ENCODE measurements at places on chromosomes 2 and 18.

DNA sequence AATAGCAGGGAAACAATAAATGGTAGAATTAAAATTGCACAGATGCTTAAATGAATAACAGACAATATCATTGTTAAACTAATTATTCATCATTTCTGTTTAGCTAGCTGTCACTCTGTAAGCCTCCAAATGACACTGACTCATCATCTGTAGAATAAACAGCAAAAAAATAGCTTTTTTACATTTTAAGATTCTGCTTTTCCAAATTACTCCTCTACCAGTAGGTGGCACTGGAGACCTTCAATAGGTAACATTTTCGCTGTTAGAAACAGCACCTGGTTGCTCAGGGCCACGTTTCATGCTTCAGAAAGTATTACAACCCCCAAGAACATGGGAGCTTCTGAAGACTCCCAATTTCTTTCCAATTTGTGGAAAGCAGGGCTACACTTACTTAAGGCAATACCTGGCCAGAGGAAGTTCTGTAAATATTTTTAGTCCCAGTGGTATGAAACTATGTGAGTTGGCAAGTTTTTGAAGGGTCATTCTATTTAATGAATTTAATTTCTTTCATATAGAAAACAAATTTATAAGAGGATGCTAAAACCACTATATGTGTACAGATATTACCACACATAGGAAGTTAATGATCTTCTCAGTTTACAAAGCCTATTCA is 45.4 kb downstream of the TTN start:
- DNase-seq = no peak

DNA sequence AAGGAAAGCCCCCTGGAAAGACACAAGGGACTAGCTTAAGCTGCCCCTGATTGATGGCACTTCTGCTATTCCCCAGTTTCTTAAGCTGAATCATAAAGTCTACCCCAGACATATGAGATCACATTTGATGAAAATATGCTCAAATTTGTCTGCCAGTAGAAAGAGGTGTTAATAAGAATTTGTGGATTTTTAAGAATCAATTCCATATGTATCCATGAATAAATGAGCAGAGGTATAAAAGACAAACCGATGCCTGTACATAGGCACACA is 119.9 kb downstream of the CCBE1 start:
- no peak for DNase-seq

GRCh38 chr18:46073474-46074331 is 1.6 kb upstream of the PSTPIP2 start:
- no peak for DNase-seq

DNA sequence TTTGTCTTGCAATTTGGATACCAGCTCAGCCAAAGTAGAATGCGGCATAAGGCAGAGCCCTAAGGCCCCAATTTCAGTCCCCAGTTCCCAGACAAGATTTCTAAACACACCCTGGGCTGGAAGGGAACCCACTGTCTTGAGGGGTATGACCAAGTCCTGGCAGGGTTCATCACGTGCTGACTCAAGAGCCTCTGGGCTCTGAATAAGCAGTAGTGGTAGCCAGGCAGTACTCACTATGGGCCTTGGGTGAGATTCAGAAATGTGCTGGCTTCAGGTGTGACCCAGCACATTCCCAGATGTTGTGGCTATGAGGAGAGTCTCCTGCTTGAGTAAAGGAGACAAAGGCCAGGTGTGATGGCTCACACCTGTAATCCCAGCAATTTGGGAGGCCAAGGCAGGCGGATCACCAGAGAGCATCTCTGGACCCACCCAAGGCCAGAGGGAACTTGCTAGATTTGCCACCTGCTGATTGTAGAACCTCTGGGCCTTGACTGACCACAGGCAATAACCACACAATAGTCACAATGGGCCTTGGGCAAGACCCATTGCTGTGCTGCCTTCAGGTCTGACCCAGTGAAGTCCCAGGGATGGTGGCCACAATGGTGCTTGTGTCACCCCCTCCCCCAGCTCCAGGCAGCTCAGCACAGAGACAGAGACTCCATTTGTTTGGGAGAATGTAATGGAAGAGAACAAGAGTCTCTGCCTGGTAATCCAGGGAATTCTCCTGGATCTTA is 74.9 kb downstream of the ATL2 start:
- no peak for DNase-seq

GRCh38 chr18:3493501-3494244 is 43.7 kb downstream of the TGIF1 start:
- DNase-seq = no peak

DNA sequence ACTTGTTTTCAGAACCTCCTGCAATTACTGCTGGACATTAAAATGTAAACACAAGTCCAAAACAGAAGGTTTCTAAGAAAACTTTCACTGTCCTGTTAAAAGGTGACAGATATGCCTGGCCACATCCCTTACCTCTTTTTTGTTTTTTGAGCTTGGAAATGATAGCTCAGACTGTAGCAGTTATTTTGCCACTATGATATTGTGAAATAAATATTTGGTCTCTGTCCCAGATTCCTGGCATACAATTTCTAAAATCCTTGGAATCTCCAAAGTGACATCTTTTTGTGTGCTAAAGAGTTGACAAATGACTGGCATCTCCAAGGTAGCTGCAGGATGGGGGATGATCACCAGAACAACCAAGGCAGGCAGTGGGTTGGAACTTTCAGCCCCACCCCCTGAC is 16.8 kb downstream of the TPGS2 start:
- DNase-seq = no peak

- no peak for DNase-seq
Measured at GRCh38 chr2:1987379-1987778, 243.1 kb upstream of the PXDN start.

- DNase-seq = no peak
Measured at GRCh38 chr2:216350214-216350791, 22.0 kb downstream of the MARCHF4 start.

DNA sequence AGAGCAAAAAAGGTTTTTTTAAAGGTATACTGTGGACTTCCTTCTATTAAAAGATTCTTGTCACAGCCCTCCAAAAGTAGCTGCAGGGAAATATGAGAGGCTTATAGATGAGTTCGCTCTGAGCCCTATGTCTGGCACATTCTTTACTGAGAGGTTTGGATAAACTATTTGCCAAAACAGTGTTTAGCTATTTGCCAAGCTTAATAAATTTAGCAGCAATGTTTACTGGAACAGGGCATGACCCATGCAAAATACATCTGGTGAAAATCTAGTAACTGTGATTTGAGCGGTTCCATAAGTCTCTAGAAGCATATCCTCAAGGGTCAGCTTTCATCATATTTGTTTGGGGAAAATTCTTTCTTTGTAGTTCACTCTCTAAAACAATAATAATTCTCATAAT is 1696.7 kb upstream of the PIK3C3 start:
- no peak for DNase-seq

- DNase-seq = no peak
Measured at GRCh38 chr18:67455890-67456501, 60.5 kb downstream of the DSEL start.

- DNase-seq = no peak
Measured at GRCh38 chr18:73503326-73503725, 635.5 kb upstream of the NETO1 start.

- no peak for DNase-seq
Measured at GRCh38 chr2:39920307-39920801, 141.3 kb upstream of the THUMPD2 start.

- DNase-seq = no peak
Measured at GRCh38 chr18:33957707-33958106, 267.0 kb downstream of the NOL4 start.

- DNase-seq = no peak
Measured at GRCh38 chr2:96930351-96931010, 55.9 kb downstream of the FAM178B start.

Data from stimulated activated CD8-positive, alpha-beta memory T cell treated with anti-CD3 and anti-CD28 coated beads, Interleukin-4, amount 100 ng/mL, for 4 hours (primary cell).